ENCODE measurements at places on chromosomes 6 and 20. TPM values are rescaled to one million over a fixed set of nuclear protein-coding genes. Genes with fewer than 3 reads are reported as not detected.

GRCh38 chr20:24657196-24657595, 187.8 kb downstream of the SYNDIG1 start:
- DNase-seq = no peak

DNA sequence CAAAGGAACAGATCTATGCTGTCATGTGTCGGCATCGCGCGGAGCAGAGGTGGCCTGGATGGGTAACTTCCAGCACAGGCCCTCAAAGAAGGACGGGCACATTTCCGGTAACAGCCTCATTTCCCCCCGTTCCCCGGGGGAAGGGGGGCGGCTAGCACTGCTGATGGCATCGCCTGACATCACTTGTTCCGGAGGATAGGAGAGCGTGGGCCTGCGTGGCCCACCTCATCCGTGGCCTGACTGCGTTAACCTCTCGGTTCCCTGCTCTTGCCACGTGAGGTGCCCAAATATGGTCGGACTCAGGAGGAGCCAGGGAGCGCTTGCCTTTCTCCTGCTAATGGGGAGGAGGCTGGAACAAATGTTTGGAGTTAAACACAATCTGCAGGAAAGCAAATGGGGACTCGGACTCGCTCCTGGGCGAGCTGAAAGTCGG, at the start of gene AKAP12:
Gene AKAP12 (plus strand): TSS at position 365 of the 433 bp plus-strand sequence. CDS start 596 bp downstream, outside the sequence.
- no peak for DNase-seq

GRCh38 chr6:31607317-31607716, 7.7 kb upstream of the AIF1 start:
- no peak for DNase-seq

GRCh38 chr6:18242062-18242851, 22.1 kb downstream of the DEK start:
- DNase-seq = no peak

DNA sequence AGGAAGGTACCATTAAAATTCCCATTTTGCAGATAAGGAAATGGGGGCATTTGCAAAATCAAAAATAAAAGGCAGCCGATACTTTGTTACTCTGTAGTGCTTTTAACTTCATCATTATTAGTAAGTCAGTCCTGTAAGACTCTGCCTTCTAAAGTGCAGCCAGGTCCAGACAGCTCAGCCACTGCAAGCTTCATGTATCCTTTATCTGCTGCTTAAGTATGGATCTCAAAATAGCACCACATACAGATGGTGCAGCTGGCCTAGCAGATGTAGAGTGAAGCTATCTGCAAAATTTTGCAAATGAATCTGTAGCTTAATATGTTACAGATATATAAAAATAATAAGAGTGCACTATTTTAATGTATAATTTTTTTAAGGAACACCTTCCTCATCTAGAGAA, 53.4 kb downstream of the NUS1 start:
- no peak for DNase-seq

GRCh38 chr20:48875914-48876240, 45.6 kb upstream of the ARFGEF2 start:
- no peak for DNase-seq

DNA sequence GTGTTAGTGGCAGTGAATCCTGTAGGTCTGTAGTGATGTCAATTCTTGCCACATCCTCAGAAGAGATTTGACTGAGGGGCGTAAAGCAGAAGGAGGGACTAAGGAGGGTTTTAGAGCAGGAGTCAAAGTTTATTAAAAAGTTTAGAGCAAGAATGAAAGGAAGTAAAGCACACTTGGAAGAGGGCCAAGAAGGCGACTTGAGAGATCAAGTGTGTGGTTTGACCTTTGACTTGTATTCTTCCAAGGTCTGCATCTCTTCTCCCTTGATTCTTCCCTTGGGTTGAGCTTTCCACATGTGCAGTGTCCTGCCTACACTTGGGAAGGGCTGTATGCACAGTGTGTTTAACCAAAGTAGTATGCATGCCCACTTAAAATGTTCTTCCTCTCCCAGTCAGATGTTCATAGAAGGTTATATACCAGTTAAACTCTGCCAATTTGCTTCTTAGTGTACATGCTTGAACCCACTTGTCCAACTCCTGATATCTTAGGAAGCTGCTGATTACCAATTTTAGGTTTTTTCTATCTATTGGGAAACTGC, 627.6 kb downstream of the MMUT start:
- no peak for DNase-seq

GRCh38 chr6:36444470-36444869, 1.7 kb downstream of the KCTD20 start:
- DNase-seq = no peak

- DNase-seq = no peak
These were observed 192.4 kb downstream of the BMP2 start for GRCh38 chr20:6959900-6960312.

DNA sequence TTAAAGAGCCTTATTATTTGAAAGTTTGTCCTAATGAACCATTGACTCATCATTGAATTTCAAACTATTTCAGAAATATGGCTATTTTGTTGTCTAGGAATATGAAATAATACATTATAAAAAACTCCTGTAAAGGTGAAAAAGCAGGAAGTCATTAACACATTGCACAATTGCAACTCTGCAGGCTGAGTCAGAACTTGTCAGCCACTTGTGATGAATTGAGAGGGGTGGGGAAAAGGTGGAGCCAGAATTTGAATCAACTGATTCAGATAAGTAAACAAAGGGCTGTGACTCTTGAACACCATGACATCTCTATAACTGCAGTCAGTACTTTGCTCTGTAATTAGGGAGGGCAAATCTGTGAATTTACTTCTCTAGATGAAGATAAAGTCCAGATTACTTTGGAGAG, 6.0 kb downstream of the C6orf141 start:
- DNase-seq = no peak

- DNase-seq = no peak
These were observed 268.2 kb upstream of the SOX4 start for GRCh38 chr6:21325201-21325856.

DNA sequence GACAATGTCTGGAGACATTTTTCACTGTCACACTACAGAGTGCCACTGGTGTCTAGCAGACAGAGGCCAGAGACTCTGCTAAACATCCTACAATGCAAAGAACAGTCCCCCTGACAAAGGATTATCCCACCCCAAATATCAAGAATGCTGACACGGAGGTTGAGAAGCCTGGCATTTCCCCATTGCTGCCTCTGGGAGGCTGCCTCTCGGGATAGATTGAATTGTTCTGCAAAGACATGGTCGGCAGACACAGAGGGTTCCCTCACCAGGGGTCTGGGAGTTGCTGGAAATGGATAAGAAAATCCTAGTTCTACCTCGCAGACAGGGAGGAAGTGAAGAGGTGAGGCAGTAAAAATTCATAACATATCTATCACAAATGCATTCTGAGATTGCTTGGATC, 166.4 kb upstream of the AGPAT4 start:
- no peak for DNase-seq

DNA sequence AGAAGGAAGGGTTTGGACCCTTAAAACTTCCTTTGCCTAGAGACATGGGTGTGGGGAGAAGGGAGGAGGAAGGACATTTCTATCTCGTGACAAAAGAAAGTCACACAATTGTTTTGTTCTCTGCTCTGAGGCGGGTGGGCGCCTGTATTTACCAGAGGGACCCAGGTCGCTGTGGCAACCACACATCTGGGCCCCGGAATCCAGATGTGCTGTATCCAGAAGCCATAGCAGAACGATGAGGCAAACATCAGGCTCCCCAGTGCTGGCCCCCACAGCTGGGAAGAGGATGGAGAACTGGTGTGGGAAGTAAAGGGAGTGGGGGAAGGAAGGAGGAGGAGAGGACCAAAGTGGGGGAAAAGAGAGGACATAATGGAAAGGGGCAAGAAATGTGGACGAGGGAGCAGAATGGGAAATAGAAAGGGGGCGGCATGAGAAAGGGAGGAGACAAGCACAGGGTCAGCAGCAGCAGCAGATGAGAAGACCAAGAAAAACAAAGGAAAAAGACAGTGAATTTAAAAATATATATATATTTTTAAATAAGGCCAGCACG, 3.4 kb upstream of the TNXB start:
- DNase-seq = no peak

DNA sequence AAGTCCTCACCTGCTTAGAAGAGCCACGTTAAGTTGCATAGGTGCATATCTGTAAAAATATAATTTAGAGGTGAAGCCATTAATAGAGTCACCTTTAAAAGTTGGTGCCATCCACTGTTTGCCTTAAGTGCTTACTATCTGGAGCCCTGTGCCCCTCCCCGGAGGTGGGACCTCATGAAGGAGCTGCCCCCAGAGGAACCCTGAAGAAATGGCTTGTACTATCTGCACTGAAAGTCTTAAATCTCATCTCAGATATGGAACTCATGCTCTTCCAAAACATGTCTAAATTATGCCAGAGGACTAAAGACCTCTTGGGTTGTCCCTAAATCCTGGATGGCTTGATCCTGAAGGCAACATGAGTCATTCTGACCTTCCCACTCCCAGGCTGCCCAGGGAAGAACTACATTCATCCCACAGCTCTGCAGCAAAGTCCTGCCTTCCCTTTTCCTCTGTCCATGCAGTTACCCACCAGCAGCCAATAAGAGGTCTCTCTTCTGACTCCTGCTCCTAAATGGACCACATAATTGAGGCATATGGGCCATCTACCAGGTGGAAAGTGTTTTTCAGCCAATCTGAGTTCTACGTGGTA, 85.3 kb downstream of the ASXL1 start:
- DNase-seq = no peak

GRCh38 chr6:30062471-30063178, 1.6 kb downstream of the POLR1H start:
- no peak for DNase-seq

DNA sequence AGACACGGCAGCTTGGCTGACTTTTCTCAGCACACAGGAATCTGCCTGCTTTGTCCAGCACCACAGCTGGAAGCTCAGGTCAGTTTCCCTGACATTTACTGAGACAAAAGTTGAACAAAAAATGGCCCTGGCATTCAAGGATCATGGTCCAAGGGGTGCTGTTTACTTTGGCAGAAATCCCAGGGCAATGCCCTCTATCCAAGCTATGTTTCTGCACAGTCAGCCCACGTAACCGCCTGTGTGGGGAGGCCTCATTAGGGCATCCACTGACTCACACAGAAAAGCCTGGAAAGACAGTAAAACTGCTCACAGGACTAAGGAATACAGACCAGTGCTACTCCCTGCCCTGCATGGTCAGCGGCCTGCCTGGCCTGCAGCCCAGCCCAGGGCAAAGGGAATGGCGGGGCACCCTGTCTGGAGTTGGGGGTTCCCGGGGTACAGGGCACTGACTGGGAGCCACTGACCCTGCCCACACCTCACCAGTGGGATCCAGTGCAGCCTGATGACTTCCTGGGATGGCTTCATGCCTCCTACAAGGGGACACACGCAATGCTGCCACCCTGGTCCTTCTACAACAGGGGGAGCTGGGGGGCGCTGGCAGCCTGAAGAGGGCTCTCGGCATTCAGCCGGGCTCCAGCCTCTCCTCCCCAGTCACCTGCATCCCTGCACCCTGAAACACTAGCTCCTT, 77.1 kb downstream of the NINL start:
- DNase-seq = no peak

DNA sequence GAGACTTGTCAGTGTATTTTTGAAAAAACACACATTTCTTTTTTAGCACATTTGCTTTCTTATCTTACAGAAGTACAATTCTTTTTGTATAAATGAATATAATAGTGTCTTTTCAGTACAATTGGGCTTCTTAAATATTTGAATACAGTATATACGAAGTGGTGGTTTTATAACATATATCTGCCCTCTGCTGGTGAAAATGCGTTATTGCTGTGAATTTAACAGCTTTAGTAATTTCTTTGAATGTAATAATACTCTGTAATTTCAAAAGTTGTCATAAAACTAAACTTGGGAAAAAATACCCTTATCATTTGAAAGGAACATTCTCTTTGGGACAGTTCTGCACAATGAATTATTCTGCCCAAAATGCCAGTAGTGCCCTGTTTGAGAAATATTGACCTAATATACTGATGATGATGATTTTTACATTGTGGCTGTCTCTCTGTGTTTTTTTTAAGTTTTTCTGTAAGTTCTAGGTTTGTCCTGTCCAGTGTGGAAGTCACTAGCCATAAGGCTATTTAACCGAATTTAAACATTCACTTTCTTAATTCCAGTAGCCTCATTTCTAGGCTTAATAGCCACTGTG, 19.0 kb downstream of the SMAP1 start:
- DNase-seq = peak; percentile 44

DNA sequence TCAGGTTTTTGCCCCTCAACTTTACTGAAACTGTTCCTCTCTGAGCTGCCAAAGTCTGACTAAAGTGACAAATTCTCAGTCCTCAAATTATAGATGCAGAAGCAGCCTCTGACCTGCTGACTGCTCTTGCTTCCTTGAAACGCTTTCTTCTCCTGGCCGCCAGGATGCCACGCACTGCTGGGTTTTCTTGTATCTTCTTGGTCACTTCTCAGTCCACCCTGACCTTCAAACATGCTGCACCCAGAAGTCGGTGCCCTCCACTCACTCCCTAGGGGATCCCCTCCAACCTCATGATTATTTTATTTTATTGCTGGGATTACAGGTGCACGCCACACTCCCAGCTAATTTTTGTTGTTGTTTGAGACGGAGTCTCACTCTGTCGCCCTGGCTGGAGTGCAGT, 24.7 kb downstream of the SYNJ2 start:
- DNase-seq = no peak

- DNase-seq = no peak
These were observed 331.1 kb upstream of the HSF2 start for GRCh38 chr6:122068291-122068769.

- DNase-seq = no peak
These were observed 59.7 kb downstream of the TMEM200A start for GRCh38 chr6:130425537-130425936.

GRCh38 chr20:24364482-24364881, 104.9 kb upstream of the SYNDIG1 start:
- no peak for DNase-seq

DNA sequence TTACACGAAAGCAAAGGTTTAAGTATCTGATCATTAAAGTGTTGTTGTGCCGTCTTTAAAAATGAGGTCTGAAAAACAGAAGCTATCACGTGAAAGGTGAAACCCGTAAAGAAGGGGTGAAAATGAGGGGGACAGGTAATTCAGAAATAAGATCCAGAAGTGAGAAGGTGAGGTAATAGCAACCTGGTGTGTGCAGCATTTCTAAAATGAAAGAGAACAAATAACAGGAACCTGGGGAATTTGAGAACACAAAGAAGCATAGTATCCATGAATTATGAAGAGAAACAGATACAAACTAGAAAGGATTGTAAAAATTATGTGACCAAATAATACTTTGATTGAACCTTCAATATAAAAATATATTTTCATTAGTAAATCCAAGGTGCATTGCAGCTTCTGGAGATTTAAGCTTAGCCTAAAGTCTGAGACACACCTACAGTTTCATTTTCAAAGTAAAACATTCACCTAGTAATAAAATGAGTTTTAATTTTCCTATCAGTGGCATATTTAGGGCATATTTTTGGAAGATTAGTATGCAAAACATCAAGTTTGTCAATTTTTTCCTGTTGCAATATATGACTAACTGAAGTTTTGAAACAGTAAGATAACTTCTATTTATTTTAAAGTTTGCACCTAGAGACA, 1.4 kb downstream of the HEY2 start:
- no peak for DNase-seq

- no peak for DNase-seq
These were observed 584.4 kb upstream of the CDH4 start for GRCh38 chr20:60667641-60668040.

GRCh38 chr20:17628101-17628841, 53.8 kb downstream of the RRBP1 start:
- no peak for DNase-seq

PCSK2 gene
- not detected for total RNA-seq

ZHX3 gene
- total RNA-seq = 10.5 TPM

GNMT gene
- 2.1 TPM for total RNA-seq

SYCP2L gene
- total RNA-seq = not detected

RBM38 gene
- total RNA-seq = 121 TPM

LINC00237 gene
- total RNA-seq = not detected

ADGRF4 gene
- not detected for total RNA-seq

TNFRSF6B gene
- total RNA-seq = 0.96 TPM

SASH1 gene
- not detected for total RNA-seq

TEAD3 gene
- total RNA-seq = 0.47 TPM

Data from naive thymus-derived CD8-positive, alpha-beta T cell (primary cell).